ENCODE measurements at places on chromosomes 2 and 18.
A peak's percentile ranks its signal among the peaks of the same experiment; 100 is the strongest.

DNA sequence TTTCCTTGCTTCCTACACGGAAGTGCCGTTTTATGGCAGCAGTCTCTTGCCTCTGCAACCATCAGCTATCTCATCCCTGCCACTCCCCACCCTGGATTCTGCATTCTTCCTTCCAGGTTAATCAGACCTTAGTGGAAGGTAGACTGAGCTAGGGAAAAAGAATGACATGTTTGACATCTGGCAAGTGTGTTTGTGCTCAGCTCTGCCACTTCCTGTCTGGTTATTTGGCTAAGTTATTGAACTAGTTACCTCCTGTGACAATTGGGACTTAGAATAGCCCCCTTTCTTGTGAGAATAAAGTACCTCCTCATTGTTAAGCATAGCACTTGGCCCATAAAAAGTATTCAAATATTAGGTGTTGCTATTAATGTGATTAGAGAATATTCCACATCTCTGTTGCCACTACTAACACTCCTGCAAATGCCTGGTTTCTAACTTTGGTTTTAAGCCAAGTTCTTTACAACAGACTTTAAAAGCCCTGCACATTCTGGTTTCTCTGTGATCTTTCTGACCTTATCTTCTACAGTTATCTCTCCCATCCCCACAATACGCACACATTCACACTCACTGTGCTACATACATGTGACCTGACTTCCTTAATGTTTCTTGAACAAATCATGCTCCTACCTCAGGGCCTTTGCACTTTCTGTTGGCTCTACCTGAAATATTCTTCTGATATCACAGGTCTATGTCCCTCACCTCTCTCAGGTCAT lies 10.8 kb upstream of the MAPRE2 start:
- DNase-seq = no peak

GRCh38 chr2:60505240-60505879 lies 48.1 kb downstream of the BCL11A start:
- no peak for DNase-seq

DNA sequence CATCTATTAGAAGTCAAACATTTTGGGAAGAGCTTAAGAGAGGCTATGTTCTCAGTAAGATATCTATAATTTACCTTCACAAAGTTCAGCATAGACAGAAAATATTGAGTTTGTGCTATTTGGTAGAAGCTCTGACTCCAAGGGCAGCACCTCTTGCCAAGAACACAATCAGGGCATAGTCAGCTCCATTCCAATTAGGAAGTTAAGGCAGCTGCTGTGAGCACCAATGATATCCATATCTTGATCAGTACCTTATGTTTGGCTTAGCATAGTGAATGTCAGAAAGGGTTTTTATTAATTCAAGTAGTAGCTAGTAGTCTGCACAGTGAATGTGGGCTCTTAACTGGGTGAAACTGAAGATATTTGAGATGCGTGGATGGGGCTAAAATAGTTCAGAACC lies 86.4 kb upstream of the SPRED2 start:
- no peak for DNase-seq

GRCh38 chr18:64436111-64436510 lies 287.2 kb upstream of the LINC00305 start:
- no peak for DNase-seq

GRCh38 chr2:26978061-26978596 lies 7.7 kb downstream of the MAPRE3 start:
- DNase-seq = no peak

DNA sequence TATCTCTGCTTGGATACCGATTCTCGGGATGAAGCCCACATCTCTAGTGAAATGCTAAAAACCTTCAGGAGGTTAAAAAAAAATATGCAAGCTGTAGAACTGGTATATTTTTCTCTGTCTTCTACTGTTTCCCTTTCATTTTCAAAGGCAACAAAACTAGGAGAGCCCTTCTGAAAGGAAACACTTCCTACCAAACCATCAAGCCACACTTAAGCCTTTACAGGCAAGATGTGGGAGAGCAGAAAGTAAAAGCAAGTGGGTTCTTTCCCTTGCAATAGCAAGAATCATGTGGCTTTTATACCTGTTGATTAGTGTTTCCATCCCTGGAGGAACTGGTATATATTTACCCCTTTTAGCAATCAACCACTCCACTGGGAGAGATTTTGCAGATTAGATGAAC lies 147.9 kb upstream of the ACAA2 start:
- no peak for DNase-seq

DNA sequence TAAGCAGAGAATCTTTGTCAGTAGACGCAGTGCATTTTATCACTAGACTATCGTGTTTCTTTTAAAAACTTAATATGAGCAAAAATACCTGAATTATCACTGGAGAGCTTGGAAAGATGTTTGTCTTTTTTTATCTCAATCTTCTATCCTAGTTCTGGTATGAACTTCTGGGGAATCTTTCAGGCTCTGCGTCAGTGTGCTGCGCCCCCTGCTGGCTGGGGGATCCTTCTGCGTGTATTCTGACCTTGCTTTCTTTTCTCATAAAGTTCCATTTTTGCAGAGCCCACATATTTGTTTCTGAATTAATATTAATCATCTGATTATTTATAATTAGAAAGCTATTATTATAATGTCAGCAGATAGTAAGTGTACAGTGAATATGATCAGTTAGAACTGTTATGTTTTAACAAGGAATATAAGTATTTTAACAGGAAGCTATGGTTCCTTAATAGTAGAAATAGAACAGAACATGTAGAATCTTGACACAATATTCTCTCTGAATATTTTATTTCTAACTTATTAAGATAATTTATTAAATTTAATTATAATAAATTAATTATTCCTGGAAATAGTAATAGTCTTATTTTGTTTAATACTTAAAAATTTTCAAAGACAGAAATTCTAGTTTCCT lies 945.0 kb upstream of the CRIM1 start:
- peak; percentile 35 for DNase-seq

- DNase-seq = no peak
These were observed 115.5 kb downstream of the ICOS start for GRCh38 chr2:204051984-204052556.

- DNase-seq = no peak
These were observed 348.3 kb upstream of the LRATD1 start for GRCh38 chr2:14284244-14284643.

DNA sequence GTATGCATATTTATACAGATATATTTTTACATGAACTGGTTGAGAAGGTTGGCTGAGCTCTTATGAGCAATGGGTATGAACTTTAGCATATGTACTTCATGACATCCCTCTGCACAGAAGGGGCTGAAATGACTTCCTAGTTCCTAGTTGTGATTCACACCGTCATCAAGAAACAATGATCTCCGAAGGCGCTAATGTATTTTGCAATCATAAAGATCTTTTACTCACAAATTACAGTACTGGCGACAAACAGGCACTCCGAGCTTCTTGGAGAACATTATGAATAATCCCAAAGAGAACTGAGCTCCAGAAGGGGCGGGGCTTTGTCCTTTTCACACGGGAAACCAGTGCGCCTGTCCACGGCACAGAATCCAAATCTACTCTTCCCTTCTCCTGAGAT lies 18.1 kb downstream of the BCL2 start:
- DNase-seq = no peak

DNA sequence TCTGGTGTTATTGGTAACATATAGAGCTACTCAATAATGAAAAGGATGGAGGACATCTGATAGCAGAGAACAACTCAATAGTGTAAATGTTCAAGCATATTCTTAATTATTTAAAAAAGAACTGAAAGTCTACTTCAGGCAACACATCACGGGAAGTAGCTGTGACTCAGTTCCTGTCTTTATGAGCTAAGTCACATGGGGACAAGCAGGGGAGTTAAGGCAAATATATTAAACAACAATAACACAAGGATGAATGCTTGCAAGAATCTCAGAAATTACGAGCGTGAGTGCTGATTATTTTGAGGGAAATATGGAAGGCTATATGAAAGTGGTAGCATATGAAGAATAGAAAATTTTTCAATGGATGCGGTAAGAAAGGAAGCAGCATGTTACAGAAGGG lies 4.0 kb upstream of the HNMT start:
- DNase-seq = no peak

- peak; percentile 36 for DNase-seq
These were observed 1.7 kb upstream of the GCG start for GRCh38 chr2:162153608-162154224.

- DNase-seq = no peak
These were observed 171.9 kb downstream of the KLHL29 start for GRCh38 chr2:23556929-23557328.

- DNase-seq = no peak
These were observed 42.7 kb downstream of the SLC4A5 start for GRCh38 chr2:74300506-74300905.

- DNase-seq = no peak
These were observed 121.2 kb downstream of the ZNF521 start for GRCh38 chr18:25230658-25231326.

DNA sequence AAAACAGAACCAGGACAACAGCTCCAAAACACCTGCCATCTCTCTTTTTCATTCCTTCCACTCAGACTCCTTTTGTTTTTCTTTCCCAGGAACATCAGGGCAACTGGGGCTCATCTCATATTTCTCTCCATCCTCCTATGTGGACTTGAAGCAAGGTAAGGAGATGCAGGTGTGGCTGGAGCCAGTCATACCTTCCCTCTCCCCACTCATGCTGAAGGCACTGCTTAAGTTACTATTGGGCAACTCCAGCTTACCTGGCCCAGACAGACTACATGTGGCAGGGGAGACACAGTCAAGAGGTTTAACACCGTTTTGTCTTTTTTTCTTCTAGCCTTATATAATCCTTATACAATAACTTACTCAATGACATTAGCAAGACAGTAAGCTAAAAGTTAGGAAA lies 38.4 kb downstream of the LAMA1 start:
- no peak for DNase-seq

DNA sequence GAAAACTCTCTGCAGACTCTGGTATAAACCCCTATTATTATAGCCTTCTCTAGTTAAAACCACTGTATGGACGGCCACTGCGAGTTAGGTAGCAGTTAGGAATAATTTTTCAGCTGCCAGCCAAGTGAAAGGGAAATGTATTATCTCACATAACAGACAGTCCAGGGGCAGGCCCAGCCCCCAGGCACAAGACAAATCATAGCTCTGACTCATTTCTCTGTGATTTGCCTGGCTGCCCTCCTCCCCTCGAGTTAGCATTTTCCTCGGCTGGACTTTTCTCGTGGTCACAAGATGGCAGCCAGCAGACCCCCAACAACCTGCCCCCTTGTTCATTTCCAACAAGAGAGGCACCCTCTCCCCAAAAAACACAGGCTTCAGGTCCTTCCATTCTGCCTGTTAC lies 10.5 kb downstream of the VIT start:
- no peak for DNase-seq

GRCh38 chr2:121664086-121664485 lies 14.8 kb upstream of the CLASP1 start:
- DNase-seq = no peak

DNA sequence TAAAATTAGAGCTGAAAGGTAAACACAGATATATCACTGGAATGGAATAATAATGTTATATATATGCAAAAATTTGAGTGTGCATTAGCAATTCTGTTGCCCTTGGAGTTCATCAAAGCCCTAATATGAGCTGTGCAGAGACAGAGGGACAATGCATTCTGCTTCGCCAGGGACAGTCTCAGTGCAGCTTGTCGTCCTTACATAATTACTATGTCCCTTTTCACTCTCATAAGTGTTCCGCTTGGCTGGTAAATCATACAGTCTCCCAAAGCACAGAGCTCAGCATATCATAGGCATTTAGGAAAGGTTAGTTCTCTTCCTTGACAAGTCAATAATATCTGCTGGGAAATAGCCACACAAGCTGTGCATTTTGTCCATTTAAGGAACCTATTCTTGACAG lies 30.7 kb downstream of the MAPK4 start:
- DNase-seq = no peak

GRCh38 chr2:241540401-241540770 lies 18.2 kb upstream of the BOK start:
- DNase-seq = peak; percentile 21

- DNase-seq = no peak
These were observed 94.0 kb downstream of the C1QL2 start for GRCh38 chr2:119064567-119064966.

DNA sequence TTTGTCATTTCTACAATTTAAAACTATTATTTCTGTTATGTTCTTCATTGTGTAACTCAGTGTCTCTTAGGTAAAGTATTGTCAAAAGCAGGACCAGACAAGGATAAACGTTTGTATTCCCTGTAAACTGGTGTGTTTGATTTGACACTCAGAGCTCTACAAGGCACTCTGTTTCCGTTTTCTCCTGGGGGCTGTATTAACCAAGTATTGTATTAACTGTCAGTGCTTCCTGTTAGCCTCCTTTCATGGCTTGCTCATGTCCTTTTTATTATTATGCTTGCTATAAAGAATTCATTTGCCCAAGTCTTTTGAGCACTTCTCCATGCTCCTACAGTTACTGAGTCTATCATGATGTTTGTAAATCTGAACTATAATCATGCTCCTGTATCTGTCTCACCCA lies 323.7 kb downstream of the LPIN1 start:
- DNase-seq = no peak

DNA sequence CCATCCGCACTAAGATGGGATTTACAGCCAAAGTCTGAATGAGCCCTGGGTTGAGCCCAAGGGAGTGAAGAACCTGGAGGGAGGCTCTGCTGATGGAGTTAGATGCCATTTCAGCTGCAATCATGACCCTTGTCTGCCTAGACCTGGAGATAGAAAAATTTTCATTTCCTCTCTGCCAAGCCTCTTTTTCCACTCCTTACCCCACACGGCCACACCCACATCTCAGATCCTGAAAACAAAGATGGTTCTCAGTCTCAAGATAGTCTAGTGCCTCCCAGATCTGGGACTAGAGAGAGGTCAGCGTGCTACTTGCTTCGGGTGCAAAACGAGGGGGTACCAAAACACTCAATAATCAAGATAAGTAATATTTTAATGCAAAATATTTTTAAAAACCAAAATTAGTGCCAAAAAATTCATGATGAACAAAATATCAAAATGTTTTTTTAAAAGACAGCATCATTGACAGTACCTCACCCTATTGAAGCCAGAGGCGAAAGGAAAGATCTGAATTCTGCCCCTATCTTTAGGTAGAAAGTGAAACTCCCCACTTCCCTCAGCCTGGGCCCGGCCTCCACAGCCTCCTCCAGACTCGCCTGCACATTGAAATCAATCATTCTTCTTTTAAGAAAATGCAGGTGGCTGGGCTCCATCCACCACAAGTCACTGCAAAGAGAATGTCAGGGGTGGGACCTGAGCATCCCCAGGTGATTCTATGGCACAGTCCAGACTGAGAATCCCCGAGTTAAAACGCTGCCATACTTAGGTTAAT lies 57.8 kb upstream of the GPR45 start:
- DNase-seq = peak; percentile 52

DNA sequence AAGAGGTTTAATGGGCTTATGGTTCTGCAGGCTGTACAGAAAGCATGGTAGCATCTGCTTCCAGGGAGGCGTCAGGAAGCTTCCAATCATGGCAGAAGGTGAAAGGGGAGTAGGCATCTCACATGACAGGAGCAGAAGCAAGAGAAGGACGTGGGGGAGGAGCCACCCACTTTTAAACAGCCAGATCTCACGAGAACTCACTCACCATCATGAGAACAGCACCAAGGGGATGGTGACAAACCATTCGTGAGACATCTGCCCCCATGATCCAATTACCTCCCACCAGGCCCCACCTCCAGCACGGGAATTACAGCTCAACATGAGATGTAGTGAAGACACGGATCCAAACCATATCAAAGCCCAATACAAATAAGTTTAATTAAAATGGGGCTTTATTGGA lies 113.8 kb downstream of the ATL2 start:
- DNase-seq = no peak

Data from GM10248 (cell line).